Omental fat pad (tissue), 4 donors: ENCODE measurements at places on chromosomes 11 and 22.

DNA sequence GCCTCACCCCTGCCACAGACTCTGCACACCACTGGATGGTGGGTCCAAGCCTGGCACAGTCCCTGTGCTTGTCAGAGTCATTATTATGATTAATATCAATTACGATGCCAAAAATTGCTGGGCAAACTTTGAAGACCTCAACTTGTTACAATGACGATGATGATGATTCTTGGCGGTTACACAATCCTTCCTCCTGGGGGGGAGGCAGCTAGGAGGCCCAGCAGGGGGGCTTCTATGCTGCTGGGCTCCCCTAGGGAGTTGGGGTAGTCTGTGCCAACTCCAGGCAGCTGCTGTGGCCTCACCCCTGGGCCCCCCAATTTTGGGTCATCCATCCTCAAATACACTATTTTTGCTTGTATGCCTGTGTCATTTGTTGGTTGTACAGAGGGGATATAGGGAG is 12.0 kb downstream of the SLC35E4 start:
- DNase-seq: no peak

- no peak for DNase-seq
Observed at GRCh38 chr22:50056214-50056972, 1.7 kb downstream of the TTLL8 start.

GRCh38 chr22:38138961-38139360 is 28.5 kb upstream of the BAIAP2L2 start:
- DNase-seq: no peak

DNA sequence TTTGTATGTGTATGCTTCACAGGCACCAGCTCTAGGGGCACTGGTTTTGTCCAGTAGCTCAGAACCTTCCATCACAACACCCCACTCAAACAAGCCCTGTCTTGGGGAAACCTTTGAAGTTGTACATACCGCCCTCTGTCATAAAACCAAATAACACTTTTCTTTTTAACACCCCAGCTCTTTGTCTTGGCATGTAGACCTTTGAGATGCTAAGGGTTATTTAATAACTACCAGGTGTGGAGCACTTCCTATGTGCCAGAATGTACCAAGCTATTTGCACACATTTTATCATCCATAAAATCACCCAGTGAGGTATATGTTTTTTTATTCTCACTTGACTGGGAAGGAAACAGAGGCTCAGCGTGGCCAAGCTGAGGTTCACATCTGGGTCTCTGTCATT is 50.6 kb downstream of the CYB5R2 start:
- no peak for DNase-seq

GRCh38 chr22:27022274-27022895 is 365.0 kb downstream of the MIAT start:
- DNase-seq: no peak

- DNase-seq: no peak
Observed at GRCh38 chr11:63874511-63874910, 35.6 kb downstream of the MARK2 start.

GRCh38 chr11:132402071-132402684 is 1031.8 kb downstream of the NTM start:
- DNase-seq: no peak

DNA sequence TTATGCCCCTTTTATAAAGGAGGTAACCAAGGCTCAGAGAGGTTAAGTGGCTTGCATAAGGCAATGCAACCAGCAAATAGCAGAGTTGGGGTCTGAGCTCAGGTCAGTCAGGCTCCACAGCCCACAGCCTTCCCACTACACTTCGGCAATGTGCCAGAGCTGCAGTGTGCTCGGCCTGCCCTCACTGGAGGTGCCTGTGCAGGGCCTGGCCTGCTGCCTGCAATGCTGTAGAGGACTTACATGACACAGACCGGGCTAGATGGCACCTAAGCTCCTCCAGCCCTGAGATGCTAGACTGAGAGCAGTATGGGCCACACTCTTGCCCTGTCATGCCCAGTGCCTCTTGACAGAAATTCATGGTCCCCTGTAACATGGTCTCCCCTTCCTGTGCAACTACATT is 49.8 kb downstream of the SERPINH1 start:
- DNase-seq: no peak

DNA sequence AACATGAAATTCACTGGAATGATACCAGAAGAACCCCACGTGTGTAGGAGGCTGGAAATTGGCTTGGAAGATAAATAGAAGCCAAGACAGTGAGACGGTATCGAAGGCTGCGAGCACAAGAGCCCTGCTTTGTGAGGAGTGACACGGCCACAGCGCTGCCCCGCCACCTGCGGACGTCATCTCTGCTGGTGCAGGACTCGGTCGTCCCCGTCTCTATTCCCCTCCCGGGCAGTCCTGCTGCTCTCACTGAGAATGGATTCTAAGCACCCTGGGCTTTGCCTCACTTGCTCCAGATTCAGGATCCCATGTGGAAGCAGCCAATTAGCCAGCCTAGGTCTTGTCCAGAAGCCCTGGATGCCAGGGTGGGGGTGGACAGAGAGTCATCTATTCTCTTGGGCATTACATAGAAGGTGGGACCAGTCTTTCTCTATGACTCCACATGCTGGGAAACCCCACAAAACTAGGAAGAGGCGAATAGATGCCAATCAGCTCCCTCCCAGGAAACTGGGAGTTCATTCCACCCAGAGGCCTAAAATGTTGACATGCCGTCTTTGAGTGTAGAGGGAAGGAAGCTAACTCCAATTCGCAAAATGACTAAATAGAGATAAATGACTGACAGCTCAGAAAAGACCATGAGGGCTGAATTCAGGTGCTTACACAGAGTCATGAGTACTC is 25.1 kb downstream of the APOL3 start:
- no peak for DNase-seq

- no peak for DNase-seq
Observed at GRCh38 chr11:121228851-121229250, 63.7 kb upstream of the SC5D start.
